ENCODE measurements at places on chromosomes 3 and 15.
A peak's percentile ranks its signal among the peaks of the same experiment; 100 is the strongest.

GRCh38 chr3:109933576-109933975 lies 596.2 kb upstream of the DPPA4 start:
- DNase-seq: no peak

DNA sequence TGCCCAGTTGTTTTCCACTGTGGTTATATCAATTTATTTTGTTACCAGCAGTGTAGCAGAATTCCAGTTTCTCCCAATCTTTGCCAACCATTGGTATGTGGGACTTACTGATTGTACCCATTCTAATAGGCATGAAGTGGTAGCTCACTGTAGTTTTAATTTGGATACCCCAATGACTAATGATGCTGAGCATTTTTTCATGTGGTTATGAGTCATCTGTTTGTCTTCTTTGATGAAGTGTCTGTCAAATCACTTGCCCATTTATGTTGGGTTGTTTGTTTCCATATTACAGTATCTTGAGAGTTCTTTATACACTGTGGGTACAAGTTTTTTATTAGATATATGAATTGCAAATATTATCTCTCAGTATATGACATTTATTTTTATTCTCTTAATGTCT lies 644.3 kb downstream of the NR2F2 start:
- DNase-seq: no peak

- no peak for DNase-seq
Measured at GRCh38 chr3:115660646-115661337, 37.5 kb downstream of the GAP43 start.

GRCh38 chr3:18745472-18745871 lies 320.3 kb upstream of the SATB1 start:
- DNase-seq: no peak

- DNase-seq: no peak
Measured at GRCh38 chr3:62970648-62971047, 95.4 kb upstream of the CADPS start.

DNA sequence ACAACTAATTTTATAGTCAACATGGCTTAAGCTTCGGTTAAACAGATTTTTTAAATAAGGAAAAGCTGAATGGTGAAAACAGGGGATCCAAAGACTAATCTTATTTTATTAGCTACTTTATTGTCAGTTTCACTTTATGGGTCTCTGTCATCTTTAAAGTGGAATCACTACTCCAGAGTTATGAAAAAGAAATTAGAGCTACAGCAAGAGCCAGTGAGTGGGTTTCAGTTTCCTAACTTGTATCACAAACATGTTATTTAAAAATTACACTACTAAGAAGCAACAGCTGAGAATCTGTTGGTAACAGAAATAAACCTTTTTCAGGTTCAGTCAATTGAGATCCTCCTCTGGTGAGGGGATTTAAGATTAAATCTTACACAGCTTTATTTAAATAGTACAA lies 10.0 kb downstream of the PHC3 start:
- no peak for DNase-seq

DNA sequence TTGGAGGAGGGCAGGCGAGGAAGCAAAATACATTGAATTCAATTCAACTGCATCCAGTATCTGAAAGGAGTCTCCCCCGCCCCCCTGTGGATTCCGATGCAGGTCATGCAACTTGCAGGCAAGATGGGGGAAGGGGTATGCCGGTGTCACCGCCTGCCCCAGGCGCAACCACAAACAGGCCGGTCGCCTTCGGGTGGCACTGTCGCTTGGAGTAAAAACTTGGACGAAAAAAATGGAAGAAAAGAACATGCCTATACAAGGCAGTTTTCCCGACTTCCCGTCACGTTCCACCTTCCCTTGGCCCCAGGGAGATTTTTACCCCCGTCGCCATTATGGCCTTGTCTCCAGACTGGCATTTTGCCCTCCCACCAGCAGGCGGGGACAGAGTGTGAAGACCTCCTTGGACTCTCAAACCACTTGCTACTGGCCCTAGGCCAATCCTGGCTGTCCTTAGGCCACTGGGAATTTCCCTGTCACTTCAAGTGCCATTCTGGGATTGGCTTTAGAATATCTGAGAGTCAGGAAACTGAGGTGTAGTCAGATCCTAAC lies 1.6 kb upstream of the NTRK3 start:
- DNase-seq: peak; percentile 66

DNA sequence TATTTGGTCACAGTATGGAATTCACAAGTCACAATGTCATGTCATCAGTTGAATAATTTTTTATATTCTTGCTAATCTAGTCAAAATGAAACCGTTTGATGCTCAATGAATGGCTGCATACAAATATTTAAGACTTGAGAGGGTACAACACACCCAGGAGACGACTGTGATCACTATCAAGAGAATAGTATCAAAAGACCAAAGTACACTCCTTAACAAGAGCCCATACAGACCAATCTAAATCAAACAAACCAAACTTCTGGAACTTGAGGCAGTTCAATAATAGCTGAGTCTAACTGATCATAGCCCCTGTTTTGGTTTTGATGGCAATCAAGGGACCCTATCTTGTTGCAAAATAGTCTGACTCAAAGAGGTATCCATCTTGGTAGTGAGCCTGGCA lies 265.1 kb downstream of the THSD4 start:
- DNase-seq: no peak

GRCh38 chr3:188150982-188151381 lies 3.0 kb upstream of the LPP start:
- DNase-seq: no peak

DNA sequence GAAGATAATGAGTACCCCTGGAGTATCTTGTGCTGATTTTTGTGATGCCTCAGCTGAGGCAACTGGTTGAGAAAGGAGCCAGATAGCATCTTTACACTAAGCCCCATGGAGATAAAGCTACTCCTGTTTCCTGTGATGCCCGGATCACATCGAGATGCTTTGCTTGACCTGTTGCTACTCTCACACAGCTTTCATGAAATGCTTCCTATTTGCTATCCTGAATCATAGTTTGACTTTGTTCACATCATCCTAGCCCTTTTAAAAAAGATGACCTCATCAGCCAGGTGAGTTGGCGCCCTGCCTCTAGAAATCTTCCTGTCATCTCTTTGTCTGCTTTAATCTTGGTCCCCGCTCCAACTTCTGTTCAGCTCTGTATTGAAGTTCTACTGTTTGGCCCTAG lies 409.6 kb upstream of the TBL1XR1 start:
- no peak for DNase-seq

DNA sequence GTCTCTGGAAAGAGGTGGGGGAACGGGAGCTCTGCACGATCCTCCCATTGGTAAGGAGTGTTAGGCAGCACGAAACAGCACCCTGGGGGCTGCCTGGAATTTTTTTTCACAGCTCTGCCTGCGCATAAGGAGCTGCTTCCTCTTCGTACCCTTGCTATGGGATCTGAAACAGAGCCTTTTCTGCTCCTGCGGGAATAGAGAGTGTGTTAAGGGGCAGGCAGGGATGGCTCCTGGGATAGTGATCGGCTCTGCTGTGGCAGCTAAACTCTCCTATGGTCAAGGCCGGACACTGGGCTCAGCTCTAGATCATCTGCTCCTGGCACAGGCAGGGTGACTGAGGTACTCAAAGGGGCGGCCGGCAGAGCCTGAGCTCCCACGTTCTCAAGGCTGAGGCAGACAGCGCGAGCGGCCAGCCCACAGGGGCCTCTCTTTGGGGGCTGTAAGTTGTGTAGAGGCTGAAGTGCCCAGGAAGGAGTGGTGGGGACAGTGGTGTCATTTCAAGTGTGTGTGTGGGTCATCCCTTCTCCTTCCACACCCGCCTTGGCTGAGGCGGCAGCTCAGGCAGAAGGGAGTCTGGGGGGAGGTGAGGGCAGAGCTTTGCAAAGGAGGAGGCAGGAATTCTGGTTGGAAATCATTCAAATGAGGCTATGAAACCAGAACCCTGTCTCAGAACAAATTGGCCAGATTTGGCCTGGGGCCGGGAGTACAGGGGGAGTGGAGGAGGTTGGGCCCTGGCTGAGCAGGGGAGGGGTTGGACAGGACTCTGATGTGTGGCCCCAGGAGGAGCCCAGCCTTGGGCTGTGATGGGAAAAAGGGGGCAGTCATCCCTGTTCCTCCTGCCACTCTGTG lies 31.0 kb downstream of the EPHB3 start:
- DNase-seq: peak; percentile 84

GRCh38 chr3:10961921-10962320 lies 30.6 kb upstream of the SLC6A1 start:
- DNase-seq: no peak

- DNase-seq: no peak
Measured at GRCh38 chr3:52606373-52607085, 70.1 kb downstream of the UQCC5 start.

DNA sequence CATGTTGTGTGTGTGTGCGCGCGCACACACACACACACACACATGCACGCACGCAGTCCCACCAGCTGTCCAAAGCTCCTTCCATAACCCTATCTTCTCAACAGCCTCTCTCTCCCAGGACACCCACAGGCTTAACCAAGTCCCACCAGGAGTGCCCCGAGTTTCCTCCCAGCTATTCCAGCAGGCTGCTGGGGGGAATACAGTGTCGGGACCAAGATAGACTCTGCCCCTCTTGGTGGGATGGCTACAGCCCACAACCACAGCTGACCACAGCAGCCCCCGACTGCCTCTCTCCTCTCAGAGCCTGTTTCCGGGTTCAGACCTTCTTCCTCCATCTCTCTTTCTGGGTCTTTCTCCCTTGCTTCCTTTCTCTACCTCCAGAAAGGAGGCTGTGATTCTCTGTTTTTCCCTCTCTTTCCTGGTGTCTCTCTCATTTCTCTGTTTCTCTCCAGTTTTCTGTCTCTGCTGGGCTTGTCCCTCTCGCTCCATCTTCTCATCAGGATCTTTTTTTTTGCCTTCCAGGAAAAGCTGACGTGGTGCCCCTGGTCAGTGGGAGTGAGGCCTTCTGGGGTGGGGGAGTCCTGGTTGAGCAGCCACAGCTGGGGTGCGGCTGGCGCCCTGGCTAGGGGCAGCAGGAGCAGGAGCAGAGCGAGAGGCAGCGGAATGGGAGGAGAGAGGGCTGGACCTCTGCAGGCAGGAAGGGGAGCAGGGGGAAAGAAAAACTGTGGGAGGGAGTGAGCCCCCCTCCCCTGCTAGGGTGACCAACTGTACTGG lies 3.3 kb upstream of the ISLR start:
- peak; percentile 46 for DNase-seq

- no peak for DNase-seq
Measured at GRCh38 chr3:4568841-4569240, 75.7 kb downstream of the ITPR1 start.

GRCh38 chr3:113277414-113277813 lies 66.1 kb downstream of the BOC start:
- no peak for DNase-seq

GRCh38 chr3:42262525-42262924 lies 3.5 kb downstream of the CCK start:
- DNase-seq: no peak

DNA sequence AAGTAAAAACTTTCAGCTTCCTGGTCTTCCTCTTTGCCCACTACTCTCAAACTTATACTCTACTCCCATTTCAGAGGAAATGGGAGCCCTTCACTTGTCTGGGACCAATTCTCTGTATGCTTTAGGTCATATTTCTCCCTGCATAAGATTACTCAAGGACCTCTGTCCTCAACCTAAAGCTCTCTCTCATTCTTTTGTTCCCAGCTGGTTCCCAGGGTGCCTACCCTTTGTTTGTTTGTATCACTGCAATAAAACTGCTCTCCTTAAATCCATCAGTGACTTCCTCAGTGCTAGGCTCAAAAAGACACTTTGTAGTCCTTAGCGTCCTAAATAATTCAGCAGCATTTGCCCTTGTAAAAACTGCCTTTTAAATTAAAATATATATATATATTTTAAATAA lies 2.9 kb downstream of the NGRN start:
- no peak for DNase-seq

GRCh38 chr3:9196020-9196419 lies 53.4 kb downstream of the SRGAP3 start:
- DNase-seq: no peak

- DNase-seq: no peak
Measured at GRCh38 chr3:36210840-36211651, 169.3 kb upstream of the STAC start.

GRCh38 chr3:157156837-157157635 lies 2.9 kb downstream of the CCNL1 start:
- no peak for DNase-seq

- DNase-seq: no peak
Measured at GRCh38 chr3:54321520-54321919, 199.2 kb downstream of the CACNA2D3 start.

- DNase-seq: no peak
Measured at GRCh38 chr3:183515968-183516851, 39.3 kb downstream of the KLHL6 start.

- no peak for DNase-seq
Measured at GRCh38 chr3:76311941-76312340, 526.6 kb upstream of the ZNF717 start.

DNA sequence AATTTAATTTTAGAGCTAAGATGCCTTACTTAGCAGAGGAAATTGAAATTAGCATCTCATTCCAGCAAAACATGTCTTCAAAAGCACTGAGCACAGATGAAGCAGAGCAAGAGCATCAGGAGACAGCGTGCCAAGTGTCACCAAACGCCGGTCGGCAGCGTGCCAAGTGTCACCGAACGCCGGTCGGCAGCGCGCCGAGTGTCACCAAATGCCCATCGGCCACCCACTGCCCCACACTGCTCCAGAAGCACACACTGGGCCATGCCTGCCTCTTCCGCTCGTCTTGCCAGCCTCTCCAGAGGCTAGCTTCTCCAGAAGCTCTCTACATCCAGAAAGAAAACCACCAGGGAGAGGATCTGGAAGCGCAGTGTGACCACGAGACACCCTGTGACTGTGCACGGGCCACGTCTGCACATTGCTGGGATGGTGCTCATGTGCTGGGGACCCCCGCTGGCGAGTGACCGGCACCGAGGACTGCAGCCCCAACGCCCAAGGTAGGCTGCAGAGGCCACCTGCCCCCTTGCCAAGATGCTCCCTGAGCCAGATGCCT lies 37.8 kb downstream of the CYFIP1 start:
- DNase-seq: no peak

GRCh38 chr15:79314811-79315210 lies 3.9 kb downstream of the TMED3 start:
- no peak for DNase-seq

- peak; percentile 51 for DNase-seq
Measured at GRCh38 chr3:10157031-10157430, 7.7 kb upstream of the IRAK2 start.

DNA sequence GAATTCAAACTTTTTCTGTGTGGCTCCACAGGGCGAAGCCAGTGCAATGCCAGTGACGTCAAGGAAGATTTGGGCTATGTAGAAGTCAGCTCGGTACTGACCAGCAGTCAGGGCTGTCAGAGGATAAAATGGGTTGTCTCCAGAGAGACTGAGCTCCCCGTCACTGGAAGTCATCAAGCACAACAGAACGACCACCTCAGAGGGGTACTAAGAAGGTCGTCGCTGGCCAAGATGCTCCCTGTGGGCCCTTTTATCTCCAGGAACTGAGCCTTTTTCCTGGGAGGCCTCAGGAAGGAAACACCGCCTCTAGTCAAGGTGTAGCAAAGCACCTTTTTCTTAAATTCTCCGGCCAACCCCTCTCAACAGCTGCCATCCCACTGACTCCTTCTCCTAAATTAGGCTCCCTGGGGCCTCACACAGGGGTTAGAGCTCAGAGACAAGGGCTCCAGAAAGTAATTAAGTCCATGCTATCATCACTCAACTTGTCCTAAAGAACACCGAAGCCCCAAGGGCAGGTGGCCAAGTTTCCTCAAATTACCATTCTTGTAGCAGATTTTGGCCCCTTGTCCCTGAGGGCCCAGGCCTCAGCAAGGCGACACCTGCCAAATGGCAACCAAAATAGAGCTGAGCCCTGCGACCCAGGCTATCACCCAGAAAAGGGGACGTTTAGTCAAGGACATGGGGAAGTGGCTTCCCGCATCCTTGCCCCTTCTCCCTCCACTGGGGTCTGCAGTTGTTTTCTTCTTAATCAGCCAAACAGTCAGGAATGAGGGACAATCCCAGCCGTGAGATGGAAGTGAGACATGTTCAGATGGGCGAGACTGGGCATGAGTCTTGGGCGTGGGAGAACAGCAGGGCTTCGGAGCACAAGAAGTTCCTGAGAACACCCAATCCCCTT lies 48.0 kb downstream of the SSUH2 start:
- no peak for DNase-seq
